ENCODE measurements at places on chromosomes 7 and 10.

- DNase-seq: no peak
Observed at GRCh38 chr10:33329178-33329577, 5.3 kb downstream of the NRP1 start.

DNA sequence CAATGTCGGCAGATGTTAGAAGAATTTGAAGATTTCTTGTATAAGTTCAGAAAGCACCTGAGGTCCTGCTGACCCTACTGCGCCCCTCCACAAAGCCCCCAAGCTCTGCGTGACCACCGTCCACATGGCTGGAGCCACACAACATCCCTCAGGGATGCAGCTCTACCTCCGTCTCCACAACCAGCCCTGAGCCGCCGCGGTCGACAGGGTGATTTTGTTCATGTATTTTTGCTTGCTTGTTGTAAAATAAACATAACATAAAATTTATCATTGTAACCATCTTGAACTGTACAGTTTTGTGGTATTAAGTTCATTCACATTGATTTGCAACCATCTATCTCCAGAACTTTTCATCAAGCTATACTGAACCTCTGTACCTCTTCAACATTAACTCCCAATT lies 50.5 kb downstream of the CPXM2 start:
- no peak for DNase-seq

- DNase-seq: no peak
Observed at GRCh38 chr10:112583236-112583939, 136.4 kb downstream of the VTI1A start.

DNA sequence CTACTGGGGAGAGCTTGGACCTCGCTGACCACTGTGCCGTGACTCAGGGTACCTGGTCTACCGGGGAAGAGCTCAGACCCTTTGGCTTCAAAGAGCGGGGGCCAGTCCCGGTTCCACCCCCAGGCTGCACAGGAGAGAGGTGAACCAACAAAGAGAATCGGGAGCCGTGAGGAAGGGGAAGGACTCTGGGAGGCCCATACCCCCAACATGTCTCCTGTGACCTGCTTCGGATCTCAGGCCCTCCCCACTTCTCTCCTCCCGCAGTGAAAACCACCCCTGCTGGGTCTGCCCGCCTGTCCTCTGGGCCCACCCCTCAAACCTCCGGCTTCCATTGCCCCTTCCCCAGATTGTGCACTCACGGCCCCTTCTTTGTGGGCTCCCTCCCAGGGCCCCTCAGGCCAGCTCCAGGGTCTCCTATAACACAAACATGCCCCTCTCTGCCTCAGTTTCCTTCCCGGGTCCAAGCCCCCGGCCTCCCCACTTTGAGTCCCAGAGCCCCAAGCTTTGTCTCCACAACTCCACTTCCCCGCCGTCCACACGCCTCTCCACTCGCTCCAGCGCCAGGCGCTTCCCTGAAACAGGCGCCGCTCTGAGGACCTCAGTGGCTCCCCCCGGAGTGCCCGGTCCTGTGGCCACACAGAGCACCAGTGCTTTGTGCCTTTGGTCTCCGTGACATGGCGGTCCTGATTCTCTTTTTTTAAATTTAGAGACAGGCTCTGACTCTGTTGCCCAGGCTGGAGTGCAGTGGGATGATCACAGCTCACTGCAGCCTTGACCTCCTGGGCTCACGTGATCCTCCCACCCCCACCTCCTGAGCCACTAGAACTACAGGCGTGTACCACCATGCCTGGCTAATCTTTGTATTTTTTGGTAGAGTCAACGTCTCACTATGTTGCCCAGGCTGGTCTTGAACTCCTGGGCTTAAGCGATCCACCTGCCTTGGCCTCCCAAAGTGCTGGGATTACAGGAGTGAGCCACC lies 7.5 kb upstream of the INTS1 start:
- no peak for DNase-seq

DNA sequence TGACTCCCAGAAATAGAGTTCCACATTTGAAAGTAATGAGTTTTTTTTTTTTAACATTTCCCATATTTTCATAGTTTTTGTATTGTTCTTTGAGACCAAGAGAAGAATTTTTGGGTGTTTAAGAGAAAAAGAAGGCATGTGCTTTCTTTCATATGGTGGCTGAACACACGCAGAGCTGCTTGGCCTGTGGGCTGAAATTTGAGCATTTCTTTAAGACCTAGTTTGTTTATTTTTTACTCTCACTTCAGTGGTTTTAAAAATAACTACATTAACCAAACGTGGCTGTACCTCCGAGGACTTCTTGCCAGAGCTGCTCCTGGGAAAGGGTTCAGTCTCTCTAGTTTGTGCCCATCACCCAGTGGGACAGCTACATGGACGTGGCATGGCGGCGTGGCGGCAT lies 58.3 kb downstream of the INPP5A start:
- no peak for DNase-seq

- DNase-seq: peak; percentile 31
Observed at GRCh38 chr7:21939136-21939857, 6.4 kb downstream of the CDCA7L start.

DNA sequence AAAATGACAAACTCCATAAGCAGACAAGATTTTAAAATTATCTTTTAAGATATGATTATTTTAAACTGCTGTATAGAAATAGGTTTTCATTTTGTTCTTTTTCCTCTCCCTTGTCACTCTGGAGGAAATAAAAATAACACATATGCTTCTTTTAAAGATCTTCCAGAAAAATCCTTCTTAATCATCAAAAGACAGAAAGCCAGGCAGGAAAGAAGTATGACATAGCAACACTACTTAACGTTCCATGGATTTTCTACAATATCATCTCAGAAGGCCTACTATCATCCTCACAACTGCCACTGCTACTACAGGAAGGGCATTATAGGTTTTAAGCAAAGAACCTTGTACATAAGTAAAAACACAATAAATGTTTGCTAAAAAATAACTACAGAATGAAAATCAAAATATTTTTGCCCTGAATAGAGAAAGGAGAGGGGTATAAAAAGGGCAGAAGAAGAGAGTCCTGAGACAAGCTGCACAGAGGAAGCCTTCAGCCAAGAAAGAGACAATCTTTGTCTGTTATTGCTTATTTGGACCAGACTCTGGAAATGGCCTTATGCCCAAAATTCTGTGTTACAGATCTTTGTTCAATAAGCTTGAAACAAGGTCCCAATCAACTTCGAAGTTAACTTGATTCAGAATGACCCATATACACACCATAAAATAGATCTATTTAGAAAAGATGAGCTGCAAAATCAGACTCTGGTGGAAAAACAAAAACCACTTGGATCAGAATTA lies 67.8 kb downstream of the ABI1 start:
- no peak for DNase-seq

DNA sequence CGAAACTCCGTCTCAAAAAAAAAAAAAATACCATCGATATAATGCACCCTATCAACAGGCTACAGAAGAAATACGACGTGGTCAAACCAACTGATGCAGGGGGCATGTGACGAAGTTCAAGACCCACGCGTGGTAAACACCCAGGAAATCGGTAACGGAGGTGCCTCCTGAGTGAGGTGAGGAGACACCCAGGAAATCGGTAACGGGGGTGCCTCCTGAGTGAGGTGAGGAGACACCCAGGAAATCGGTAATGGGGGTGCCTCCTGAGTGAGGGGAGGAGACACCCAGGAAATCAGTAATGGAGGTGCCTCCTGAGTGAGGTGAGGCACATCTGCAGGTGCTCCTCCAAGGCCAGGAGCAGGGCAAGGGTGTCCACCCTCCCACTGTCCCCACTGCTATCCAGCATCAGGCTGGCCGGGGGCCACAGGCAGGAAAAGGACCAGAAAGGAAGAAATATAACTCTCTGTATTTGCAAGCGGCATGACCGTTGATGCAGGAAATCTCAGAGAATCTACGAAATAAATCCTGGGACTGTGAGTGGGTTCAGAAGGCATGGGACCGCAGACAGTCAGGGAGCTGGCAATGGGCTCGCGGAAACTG lies 10.7 kb upstream of the GPR146 start:
- DNase-seq: no peak

GRCh38 chr7:100053215-100053614 lies 3.6 kb downstream of the ZSCAN21 start:
- peak; percentile 86 for DNase-seq

GRCh38 chr7:1646957-1647891 lies 22.9 kb upstream of the ELFN1 start:
- DNase-seq: peak; percentile 37

GRCh38 chr7:38451840-38452239 lies 178.4 kb upstream of the TARP start:
- peak; percentile 82 for DNase-seq

- no peak for DNase-seq
Observed at GRCh38 chr7:158394936-158395335, 192.7 kb downstream of the PTPRN2 start.

- DNase-seq: no peak
Observed at GRCh38 chr7:30630986-30631385, 36.3 kb downstream of the GARS1 start.

DNA sequence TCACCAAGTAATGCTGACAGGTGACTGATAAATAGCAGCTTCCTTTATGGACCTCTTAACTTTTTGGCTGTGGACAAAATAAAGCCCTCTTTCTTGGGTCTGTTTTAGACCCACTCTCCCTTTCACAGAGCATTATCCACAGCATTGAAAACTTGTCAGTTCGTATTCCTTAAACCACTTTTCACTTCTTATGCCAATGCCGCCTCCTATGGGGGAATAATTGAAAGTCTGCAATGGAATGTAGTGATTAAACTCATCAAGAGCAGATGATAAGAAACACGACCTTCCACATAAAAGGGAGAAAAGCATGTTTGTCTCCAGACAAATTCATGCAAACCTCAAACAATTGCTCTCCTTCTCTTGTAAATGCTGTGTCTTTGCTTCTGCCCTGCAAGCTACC lies 153.4 kb downstream of the SORCS1 start:
- DNase-seq: no peak

- no peak for DNase-seq
Observed at GRCh38 chr7:49243521-49243920, 319.2 kb downstream of the CDC14C start.

- DNase-seq: peak; percentile 82
Observed at GRCh38 chr7:97027427-97028234, 3.0 kb upstream of the DLX5 start.

GRCh38 chr10:10128387-10128786 lies 889.3 kb upstream of the CELF2 start:
- DNase-seq: peak; percentile 55

GRCh38 chr7:23334482-23335056 lies 35.4 kb downstream of the MALSU1 start:
- peak; percentile 99 for DNase-seq

GRCh38 chr10:95588025-95588424 lies 26.9 kb upstream of the SORBS1 start:
- DNase-seq: no peak

DNA sequence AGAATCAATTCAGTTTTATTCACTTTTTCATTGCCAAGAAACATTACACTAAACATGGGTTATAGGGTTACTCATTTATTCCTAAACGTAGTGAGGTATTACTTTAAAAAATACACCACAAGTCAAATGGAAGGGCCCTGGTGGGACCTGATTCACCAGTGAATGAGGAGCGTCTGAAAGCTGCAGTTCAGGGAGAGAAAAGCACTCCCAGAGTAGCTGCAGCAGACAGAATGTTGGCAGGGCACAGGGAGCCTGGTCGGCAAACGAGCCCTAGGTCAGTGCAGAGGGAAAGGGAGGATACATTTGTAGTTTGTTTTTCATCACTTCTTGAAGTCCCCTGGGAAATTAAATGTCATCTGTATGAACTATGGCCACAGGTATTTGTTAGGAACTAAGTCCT lies 361.7 kb upstream of the ETV1 start:
- no peak for DNase-seq

DNA sequence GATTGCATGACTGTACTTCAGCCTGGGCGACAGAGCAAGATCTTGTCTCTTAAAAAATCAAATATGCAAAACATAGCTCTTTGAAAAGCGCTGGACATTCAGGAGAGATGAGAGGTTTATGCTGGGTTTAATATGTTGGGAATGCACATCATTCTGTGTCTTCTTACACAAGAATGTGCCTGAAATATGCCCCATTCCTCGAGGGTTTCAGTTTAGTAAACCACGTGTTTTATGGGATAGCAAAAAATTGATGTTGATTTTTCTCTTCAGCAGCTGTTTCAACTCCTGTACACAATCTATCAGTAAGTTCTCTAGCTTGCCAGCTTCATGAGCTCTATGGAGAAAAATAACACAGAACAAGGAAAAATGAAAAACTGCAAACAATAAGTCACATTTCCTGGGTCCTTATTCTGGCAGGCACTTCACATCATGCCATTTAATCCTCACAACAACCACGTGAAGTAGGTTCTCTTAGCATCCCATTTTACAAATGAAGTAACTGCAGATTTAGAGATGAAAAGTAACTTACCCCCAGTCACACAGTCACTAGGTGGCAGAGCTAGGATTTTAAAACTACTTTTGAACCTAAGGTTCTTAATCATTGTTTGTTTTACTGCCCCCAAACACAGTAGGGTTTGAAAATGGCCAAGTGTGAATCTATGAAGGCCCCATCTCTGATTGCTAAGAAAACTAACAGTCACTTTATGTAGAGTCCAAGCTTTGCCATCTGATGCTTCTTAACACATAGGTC lies 423.6 kb downstream of the PHTF2 start:
- no peak for DNase-seq

DNA sequence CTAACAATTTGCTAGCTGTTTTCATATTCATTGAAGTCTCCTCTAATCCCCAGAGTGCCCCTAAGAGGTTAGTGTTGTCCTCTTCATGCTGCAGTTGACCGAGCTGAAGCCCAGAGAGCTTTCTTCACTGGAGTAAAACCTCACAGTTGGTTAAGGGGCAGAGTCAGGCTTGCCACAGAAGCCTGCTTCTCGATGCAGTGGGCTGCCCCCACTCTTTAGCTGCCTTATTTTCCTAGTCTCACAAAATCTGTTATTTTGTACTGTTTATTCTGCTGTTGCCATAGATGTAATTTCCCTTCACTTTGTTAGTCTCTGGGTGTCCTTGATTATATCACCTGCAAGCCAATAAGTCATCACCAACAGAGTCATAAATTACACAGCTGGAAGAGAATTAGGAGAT lies 56.3 kb upstream of the ZPBP start:
- no peak for DNase-seq

- DNase-seq: no peak
Observed at GRCh38 chr10:50512743-50513416, 110.9 kb downstream of the SGMS1 start.

DNA sequence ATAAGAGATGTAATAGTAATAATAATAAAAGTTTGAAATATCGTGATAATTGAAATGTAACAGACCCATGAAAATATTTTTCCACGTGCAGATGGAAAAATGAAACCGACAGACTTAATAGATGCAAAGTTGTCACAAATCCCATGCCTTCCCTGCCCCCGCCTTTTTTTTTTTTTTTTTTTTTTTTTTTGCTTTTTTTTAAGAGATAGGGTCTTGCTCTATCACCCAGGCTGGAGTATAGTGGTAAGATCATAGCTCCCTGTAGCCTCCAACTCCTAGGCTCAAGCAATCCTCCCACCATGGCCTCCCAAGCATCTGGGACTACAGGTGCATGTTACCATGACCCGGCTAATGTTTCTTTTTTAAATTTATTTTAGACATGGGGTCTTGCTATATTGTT lies 80.5 kb downstream of the JMJD1C start:
- DNase-seq: no peak
